ENCODE measurements at places on chromosomes 16 and 17. TPM values are rescaled to one million over a fixed set of nuclear protein-coding genes. Genes with fewer than 3 reads are reported as not detected.
A peak's percentile ranks its signal among the peaks of the same experiment; 100 is the strongest.

DNA sequence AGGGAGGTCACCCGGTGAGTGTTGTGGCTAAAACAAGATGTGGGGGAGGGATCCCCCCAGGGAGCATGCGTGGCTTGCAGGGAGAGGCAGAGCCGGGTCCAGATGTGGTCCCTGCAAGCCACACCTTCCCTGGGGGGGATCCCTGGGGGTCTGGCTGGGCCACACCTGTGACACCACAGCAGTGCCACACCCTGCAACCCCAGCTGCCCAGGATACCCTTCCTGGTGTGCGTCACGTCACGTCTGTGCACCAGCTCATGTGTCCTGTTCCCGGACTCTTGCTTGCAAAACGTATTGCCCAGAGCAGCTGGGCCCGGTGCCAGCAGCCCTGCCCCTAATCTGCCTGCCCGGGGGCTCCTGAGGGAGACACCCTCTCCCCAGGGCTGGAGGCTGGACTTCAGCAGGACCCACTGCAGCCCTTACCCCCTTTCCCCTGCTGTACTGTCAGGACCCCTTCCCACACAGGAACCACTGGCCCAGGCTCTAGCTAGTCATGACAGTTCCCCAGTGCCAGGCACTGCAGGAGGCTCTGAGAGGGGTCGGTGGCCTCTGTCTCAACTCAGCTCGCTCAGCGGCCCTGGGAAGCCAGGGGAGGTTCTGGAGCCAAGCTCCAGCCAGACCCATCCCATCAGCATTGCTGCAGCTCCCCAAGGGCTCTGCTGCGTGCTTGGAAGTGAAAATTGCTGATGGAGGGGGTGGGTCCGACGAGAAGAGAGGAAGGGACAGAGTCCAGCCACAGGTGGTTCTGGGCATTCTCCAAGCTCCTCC is 25.8 kb upstream of the ACSF3 start:
- DNase-seq: no peak

GRCh38 chr17:17091276-17091675 is 49.0 kb downstream of the MPRIP start:
- DNase-seq: no peak

DNA sequence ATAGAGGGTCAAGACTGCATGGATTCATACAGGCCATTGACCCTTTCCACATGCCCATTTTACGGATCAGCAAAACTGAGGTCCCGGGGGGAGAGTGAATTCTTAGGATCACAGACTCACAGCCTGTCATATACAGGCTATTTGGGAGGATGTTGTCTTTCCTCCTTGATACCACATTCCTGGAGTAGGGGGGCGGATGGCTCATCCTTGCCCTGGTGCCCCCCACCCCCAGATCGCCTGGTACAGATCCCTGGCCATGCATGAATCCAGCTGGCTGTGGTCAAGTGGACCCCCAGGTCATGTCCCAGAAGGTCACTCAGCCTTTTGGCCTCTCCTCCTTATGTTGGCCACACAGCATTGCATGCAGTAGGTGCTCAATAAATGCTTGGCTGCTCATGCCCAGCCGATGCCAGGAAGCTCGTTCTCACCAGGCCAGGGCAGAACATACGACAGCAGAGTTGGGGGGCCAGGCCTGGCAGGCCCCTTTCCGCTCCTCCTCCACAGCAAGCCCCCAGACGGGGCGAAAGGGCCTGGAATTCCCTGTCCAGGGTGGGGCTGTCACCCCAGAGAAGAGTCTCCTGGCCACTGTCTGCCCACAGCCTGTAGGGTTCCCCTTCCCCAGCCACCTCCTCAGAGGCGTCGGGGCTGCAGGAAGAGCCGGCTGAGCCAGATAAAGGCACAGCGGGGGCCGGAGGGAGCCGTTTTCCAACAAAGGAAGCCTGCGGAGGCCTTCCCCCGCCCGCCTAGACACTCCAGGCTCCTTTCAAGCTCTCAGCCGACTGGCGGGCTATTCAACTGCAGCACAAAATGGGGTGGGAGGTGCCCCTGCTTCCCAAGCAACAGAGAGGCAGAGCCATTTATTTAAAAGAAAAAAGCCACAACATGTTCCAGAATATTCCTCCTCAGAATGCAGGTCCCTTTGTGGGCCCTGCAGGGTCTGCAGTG is 215.7 kb upstream of the CIBAR2 start:
- DNase-seq: no peak

DNA sequence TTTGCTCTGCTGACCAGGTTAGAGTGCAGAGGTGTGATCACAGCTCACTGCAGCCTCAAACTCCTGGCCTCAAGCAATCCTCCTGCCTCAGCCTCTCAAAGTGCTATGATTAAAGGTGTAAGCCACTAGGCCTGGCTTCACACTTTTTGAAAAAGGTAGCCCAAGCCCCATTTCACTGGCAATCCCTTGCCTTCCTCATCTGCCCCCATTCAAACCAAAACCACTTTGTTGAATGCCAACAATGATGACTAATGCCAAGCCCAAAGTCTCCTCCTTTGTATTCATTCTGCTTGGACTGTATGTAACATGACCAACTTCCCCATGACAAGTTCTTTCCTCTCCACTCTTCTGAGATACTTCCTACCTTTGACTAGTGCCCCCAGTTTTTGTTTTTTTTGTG is 33.1 kb downstream of the N4BP1 start:
- DNase-seq: no peak

GRCh38 chr16:19858340-19859018 is 26.2 kb downstream of the GPRC5B start:
- DNase-seq: peak; percentile 59

SSTR5 gene
- not detected for total RNA-seq

C17orf78 gene
- not detected for total RNA-seq

DNA sequence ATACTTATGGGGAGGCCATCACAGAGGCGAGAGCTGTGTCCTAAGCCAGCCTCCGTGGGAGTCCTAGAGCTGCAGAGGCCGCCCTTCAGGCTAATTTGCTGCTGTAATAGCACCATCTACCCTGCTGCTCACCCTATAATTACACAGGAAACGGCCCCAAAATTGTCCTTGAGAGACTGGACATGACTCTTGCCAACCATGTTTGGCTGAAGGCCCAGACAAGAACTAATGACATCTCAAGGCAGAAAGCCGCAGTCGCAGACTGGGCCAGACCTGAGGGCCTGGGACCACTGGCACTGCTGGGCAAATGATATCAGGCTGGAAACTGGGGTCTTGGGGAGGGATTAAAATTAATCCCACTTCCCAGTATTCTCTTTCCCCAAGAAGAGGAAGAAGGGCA is 24.1 kb downstream of the PSMD7 start:
- no peak for DNase-seq

DNA sequence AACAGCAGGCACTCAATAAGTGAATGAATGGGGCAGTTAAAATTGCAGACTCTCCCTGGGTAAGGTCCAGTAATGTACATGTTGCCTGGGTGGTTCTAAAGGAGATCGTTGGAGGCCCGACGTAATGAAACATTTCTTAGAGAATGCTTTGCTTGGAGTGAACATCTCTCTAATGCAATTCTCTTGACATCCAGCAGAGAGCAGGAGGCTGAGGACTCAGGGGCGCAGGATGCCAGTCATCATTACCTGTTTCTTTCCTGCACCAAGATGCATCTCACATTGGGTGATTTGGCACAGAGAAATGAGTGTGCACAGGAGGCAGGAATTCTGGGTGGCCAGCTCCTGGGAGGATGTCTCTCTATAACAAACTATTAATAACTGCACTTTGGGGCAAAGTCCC is 130.3 kb upstream of the RBBP6 start:
- no peak for DNase-seq

DNA sequence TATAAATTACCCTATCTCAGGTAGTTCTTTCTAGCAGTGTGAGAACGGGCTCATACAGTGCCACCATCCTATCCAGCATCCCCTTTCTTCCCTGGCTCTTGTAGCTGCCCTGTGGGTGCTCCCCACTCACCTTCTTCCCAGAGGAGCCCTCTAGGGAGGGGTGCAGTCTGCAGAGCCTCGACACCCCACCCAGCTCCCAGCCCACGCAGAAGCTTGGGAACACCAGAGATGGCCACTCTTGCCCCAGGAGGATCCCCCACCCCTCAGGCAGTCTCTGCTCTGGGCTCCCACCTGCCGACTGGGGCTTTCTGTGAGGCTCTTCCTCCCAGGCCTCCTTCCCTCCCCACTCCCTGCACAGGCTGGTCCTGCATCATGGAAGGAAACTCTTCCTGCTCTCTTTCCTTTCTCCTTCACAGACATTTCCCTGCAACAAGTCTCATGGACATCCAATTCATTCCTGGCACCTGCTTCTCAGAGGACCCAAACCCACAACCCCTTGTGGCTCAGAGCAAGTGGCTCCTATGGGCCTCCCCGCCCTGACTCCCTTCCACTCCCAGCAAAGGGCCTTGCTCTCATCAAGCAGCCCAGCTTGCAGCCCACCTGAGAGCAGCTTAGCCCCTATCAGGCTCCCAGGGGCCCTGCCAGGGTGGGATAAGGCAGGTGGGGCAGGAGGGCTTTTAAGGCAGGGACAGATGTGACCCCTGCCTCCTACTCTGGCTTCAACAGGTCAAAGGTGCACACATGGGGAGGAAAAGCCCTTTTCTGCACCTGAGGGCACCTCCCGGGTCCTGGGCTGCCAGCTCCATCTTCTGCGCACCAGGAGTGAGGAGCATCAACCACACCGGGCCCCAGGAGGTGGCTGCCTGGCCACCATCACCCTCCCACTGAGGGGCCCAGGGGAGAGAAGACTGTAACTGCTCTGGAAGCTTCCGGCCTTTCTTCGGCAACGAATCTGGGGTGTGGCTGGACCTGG is 263.8 kb upstream of the TNRC6C start:
- no peak for DNase-seq

GFAP gene
- total RNA-seq: 0.35 TPM

HOXB2 gene
- 5.1 TPM for total RNA-seq

DNA sequence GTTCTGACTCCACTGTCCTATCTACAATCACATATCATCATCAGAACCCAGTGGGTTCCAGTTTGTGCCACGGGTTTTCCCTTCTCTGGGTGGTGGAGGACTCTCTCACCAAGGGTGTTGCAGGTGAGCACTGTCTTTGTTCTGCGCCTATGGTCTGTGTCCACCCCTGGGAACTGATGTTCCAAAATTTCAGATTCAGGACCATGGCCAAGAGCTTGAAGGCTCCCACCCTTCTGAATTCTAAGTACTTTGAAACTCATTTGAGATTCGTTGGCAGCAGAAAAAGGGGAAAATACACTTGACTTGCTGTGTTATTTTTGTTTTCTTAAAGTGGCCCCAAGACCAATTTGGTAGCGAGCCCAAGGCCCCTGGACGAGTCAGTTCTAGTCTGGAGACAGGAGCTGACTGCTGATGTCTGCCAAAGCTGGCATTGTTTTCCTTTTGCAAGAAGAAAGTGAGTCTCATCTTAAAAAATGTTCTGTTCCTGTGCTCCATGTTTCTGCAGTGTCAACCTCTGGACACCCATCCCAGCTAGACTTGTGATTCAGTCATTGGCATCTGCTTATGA is 310.9 kb downstream of the HAPSTR1 start:
- no peak for DNase-seq

RAB26 gene
- total RNA-seq: 0.46 TPM

- no peak for DNase-seq
Measured at GRCh38 chr17:5789528-5789927, 205.2 kb upstream of the NLRP1 start.

MYO15A gene
- total RNA-seq: 0.20 TPM

DNA sequence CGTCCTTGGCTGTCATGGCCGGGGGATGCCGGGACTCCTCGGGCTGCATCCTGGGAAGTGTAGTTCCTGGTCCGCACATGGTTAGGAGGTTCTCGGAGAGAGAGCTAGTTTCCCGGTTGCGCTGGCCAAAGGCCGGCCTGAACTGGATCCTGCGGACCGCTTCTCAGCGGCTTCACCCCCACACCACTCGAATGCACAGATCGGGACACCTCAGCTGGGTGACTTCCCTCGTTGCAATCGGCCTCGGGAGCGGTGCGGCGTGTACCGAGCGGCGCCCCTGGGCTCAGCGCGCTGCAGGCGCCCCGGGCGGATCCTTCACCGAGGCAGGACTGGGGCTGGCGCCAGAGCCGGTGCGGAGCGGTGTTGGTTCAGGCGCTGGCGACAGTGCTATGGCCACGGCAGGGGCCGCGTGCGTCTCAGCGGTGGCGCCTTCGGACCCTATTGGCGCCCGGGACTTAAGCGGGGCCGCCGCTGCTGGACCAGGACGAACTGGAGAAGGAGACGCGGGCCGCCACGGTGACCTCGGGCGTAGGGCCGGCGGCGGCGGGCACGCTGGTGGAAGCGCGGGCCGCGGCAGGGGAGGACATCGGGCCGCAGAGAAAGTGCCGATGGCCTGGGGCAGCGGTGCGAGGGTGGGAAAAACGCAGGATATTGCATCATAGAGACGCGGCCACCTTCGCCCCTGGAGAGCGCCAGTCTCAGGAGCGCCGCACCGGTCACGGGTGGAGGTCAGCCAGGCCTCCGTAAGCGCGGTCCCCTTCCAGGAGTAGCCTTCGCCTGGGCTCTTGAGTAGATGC is 11.4 kb downstream of the ZNF629 start:
- no peak for DNase-seq

DNA sequence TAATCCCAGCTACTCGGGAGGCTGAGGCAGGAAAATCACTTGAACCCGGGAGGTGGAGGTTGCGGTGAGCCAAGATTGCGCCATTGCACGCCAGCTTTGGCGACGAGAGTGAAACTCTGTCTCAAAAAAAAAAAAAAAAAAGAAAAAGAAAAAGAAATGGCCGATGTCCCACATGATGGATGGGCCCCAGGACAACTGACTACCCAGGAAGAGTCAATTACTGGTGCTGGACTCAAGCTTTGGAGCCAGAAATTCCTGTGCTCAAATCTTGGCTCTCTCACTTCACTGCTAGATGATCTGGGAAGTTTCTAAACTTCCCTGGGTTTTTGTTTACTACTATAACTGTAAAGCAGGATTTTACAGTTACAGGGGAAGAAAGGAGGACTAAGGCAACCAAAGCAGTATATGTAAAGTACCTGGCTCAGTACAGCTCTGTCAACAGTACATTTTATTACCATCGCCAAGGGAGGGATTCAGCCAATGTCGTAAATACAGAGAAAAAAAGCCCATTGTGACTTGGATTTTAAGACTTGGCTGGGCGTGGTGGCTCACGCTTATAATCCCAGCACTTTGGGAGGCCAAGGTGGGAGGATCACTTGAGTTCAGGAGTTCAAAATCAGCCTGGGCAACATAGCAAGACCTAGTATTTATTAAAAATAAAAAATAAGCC is 11.9 kb downstream of the C16orf86 start:
- DNase-seq: no peak

DNA sequence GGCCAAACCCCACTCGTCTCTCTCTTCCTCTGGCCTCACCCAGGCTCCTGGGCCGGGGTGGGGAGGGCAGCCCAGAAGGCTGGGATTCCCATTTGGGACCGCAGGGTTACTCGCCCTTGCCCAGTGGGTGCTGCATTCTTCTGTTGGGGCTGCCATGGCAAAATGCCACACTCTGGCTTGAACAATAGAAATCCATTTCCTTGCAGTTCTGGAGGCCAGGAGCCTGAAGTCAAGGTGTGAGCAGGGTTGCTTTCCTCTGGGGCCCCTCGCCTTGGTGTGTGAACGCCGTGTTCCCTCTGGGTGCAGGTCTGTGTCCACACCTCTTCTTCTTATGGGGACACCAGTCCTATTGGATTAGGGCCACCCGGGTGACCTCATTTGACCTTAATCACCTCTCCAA is 105.8 kb upstream of the GSE1 start:
- no peak for DNase-seq

- no peak for DNase-seq
Measured at GRCh38 chr16:307691-308312, 24.8 kb downstream of the PDIA2 start.
